ENCODE measurements at places on chromosomes 6 and 20.
A peak's percentile ranks its signal among the peaks of the same experiment; 100 is the strongest.

GRCh38 chr20:63627129-63627750 lies 339 bp upstream of the GMEB2 start:
- peak; percentile 97 for DNase-seq

- DNase-seq = no peak
Observed at GRCh38 chr6:2976571-2977085, 5.3 kb upstream of the SERPINB6 start.

GRCh38 chr6:43082806-43083655 lies 6.9 kb downstream of the PTK7 start:
- DNase-seq = no peak

- no peak for DNase-seq
Observed at GRCh38 chr6:35046862-35047261, 94.3 kb downstream of the TCP11 start.

- DNase-seq = no peak
Observed at GRCh38 chr20:30487947-30488926, 769.2 kb upstream of the DEFB115 start.

DNA sequence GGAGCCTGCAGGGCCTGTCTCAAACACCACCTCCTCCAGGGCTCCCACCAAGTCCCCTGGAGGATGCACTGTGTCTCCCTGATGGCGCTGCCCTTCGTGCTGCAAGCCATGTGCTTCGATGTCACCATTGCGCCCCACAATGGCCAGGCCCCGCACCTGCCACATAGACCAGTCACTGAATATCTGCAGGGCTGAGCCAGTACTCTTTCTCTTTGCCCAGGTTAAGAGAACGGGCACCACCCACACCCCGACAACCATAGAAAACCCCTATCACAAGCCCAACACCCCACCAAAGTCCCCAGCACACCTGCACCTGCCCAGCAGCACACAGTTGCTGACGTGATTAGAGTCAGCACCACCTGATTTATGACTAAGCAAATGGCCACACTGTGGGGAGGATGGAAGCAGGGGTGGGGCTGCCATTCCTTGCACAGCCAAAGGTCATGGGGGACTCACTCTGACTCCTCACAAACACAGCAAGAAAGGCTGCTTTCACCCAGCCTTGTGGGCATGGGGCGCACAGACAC lies 104.3 kb downstream of the SLC23A2 start:
- no peak for DNase-seq

GRCh38 chr20:43774754-43775153 lies 48.0 kb upstream of the GTSF1L start:
- DNase-seq = no peak

DNA sequence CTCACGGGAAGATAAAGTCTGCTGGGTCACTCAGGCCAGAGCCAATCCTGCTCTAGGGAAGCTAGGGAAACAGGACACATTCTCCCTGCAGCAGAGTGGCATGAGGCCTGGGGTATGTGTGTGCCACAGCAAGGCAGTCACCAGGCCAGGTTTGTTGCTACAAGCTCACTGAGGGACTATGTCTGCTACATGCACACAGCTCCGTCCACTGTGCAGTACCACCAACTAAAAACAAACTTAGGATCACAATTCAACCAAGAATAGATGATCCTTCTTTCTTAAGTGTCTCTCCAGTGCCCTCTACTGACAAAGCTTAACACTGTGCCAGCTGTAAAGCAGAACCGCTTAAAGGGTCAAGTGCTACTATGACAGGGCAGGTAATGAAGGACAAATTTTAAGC lies 192.5 kb downstream of the PTPRK start:
- DNase-seq = peak; percentile 12

DNA sequence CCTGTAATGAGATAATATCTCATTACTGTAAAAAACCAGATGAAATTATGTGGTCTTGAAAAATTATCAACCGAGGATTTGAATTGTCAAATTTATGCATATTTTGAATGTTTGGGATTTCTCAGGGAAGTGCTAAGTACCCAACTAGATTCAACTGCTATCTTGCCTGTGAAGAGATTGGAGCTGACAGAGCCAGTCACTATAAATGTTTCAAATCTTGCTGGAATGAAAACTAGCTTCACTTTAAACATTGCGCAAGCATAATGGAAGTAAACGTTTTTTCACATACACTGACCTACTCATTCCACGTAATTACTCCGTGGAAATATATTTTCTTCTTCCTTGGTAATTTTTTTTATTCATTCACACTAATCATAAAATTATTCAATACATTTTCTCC lies 46.7 kb downstream of the TMEM170B start:
- DNase-seq = no peak

DNA sequence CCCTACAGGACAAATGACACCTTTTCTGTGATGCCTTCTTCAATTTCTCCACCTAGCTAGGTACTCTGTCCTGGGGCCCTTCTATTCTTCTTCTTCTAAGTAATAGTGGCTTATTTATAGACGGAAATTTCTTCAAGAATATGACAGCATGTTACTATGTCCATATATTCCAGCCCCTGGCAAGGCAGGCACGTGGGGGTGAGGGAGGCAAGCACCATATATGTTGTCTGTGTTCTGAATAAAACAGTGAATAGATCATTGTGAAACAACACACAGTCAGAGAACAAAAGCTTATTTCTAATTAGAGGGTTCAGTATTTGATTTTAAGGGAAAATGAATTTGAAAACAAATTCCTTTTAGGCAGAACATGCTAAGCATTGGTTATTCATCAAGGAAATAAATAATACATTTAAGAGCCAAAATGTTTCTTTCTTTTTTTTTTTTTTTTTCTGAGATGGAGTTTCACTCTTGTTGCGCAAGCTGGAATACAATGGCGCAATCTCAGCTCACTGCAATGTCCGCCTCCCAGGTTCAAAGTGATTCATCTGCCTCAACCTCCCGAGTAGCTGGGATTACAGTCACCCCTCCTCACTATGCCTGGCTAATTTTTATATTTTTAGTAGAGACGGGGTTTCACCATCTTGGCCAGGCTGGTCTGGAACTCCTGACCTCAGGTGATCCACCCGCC lies 6.2 kb downstream of the HEBP2 start:
- no peak for DNase-seq

GRCh38 chr6:36113049-36113448 lies 17.3 kb upstream of the MAPK13 start:
- DNase-seq = no peak

DNA sequence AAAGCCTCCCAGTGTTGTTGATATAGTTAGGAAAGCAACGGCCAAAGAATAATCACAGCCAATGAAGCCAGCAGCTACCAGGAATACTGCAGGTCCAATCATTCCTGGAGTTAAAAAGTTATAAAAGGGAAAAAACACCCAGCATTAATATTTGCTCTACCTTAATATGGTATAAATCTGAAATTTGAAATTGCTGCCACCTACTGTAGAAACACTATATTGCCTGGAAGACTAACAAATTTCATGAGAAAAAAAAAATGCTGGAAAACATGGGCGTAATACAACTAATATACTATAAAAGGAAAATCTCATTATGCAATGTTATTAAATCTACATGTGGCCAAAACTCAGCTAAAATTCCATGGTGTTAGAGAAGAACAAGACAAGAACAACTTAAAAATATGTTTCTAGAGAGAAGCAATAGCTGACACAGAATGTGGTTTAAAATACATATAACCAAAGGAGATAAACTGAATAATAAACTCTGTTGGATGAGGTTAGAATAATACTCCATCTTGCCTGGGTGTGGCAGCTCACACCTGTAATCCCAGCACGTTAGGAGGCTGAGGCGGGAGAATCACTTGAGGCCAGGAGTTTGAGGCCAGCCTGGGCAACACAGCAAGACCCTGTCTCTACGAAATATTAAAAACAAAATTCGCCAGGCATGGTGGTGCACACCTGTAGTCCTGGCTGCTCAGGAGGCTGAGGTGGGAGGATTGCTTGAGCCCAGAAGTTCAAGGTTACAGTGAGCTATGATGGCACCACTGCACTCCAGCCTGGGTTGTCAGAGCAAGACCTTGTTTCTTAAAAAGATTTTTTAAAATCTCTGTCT lies 43.1 kb downstream of the SLC17A5 start:
- DNase-seq = peak; percentile 51

- no peak for DNase-seq
Observed at GRCh38 chr20:378961-379336, 1.6 kb upstream of the TRIB3 start.

- DNase-seq = peak; percentile 39
Observed at GRCh38 chr20:47181056-47181862, 175.2 kb downstream of the ZMYND8 start.

DNA sequence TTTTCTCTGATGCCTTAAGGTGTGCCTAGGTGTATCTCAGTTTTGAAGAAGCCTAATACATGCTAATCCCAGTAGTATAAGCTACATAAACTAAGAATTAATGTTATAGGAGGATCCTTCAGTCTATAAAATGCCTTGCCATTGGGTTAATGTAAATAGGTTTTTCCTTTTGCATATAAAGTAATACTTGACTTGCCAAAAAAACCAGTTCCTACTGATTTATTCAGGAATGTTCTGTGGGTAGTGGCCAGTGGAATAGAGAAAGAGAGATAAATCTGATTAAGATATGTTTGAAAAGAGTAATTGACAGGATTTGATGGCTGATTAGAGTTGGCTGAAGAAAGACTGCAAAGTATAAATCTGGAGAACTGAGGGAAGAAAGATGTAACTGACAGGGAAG lies 273.4 kb downstream of the ZFAND3 start:
- no peak for DNase-seq

GRCh38 chr20:10621149-10621548 lies 52.6 kb downstream of the JAG1 start:
- DNase-seq = no peak

- DNase-seq = peak; percentile 37
Observed at GRCh38 chr6:143536461-143536865, 24.9 kb upstream of the FUCA2 start.

- peak; percentile 5 for DNase-seq
Observed at GRCh38 chr20:42082611-42083010, 464.4 kb upstream of the CHD6 start.

- DNase-seq = no peak
Observed at GRCh38 chr6:11458509-11458908, 79.0 kb upstream of the TMEM170B start.

GRCh38 chr6:125571207-125571755 lies 178.2 kb upstream of the HEY2 start:
- no peak for DNase-seq

GRCh38 chr20:59861401-59861800 lies 72.0 kb downstream of the SYCP2 start:
- no peak for DNase-seq

DNA sequence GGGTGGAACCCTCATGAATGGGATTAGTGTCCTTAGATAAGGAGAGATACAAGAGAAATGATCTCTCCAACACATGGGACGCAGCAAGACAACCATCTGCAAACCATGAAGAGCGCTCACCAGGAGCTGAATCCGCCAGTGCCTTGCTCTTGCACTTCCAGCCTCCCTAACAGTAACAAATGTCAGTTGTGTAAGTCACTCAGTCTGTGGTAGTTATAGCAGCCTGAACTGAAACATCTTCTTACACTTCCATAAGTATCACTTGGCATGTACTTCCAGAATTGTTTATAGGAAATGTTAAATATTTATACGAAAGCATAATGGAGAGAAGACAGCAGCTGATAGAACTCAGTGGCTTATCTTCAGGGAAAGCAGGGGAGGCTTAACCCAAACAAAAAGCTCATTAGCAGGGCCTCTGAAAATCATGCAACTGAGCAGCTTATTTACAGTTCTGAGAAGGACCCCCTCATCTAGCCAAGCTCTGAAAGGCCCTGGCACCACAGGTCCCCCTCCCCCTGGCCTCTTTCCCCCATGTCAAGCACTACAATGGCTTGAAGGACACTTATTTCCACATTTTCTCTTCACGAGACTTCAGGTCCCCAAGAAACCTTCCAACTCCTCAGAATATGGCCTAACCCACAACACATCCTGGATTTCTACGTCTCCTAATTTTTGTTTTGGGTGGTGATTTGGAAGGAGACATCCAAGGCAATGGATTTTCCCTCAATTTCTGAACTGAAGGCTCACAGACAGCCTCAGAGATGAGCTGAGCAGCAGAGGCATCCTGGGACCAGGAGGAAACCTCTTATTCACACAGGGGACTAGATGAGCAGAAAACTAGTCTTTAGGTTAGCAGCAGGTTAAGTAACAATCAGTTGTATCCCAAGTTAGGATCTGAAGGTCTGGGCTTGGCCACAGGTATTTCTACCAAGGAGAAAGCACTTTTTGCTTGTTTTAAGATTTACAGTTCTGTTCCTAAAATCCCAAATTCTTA lies 49.1 kb downstream of the GCLC start:
- DNase-seq = peak; percentile 42

- no peak for DNase-seq
Observed at GRCh38 chr6:53702316-53702715, 36.8 kb upstream of the KLHL31 start.

DNA sequence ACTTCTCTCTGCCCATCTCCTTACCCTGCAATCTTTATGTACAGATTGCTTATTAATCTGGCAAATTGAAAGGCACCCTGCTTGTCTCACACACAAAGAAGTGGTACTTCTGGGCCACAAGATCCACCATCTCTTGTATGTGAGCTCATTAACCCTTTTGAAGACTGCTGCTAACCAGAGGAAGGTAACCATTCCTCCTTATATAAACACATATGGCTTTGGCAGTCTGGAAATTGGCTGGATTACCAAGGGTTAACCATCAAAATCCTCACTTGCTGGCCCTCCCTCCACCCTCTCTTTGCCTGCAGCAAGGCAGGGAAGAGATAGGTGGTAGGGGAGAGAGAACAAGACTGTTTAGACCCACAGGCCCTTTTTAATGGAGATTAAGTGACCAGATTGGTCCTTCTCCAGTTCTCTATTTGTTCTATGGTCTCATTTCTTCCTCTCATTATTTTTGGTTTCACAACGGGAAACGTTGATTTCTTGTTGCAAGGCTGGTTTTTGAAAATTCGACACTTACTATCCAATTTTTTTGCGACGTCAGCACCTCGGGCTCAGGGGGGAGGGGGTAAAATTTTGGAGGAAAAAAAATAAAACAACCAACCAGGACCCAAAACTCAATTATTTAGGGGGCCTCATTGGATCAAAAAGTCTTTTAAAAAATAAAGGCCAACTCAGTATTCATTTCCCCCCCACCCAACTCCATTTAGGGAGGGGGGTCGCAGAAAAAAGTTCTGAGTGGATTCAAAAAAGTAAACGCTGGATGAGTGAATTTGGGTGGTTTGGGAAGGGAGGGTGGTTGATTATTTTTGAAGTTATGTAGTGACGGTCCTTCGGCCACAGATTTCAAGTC lies 859 bp downstream of the PPP1R10 start:
- peak; percentile 86 for DNase-seq

DNA sequence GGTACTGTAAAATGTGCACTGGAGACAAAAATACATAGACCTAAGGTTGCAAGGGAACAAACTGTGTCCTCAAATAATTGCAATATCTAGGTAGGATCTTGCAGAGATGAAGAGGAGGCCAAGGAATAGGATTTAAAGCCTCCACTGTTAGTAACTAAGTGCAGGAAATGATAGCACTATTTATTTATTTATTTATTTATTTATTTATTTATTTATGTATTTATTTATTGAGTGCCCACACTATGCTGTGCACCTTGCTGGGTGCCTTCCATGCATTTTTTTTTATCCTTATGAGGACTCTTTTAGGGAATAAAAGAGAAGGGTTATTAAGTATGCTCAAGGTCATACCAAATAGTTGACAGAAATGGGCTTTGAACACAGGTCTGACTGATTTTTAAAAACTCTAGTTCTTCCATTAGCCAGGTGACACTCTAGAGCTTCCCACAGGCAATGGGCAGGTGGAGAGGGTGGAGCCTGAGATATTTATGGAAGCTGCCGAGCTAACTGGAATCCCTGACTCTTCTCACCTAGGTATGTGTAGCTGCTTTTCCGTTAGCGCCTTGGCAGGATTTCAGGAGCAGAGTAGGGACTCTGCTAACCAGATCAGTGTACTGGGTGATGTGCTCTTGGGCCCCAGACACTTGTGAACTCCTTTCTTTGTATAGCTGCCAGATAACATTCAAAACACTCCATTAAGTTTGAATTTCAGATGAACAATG lies 12.8 kb upstream of the NUP153 start:
- DNase-seq = no peak
